AG09319 (cell line): ENCODE measurements at places on chromosomes 4 and X.

- no peak for DNase-seq
These were observed 875.4 kb upstream of the PRKX start for GRCh38 chrX:4588893-4589292.

GRCh38 chr4:115222061-115222460 lies 108.6 kb upstream of the NDST4 start:
- no peak for DNase-seq

- DNase-seq = no peak
These were observed 95.8 kb downstream of the MGST2 start for GRCh38 chr4:139761461-139761860.

DNA sequence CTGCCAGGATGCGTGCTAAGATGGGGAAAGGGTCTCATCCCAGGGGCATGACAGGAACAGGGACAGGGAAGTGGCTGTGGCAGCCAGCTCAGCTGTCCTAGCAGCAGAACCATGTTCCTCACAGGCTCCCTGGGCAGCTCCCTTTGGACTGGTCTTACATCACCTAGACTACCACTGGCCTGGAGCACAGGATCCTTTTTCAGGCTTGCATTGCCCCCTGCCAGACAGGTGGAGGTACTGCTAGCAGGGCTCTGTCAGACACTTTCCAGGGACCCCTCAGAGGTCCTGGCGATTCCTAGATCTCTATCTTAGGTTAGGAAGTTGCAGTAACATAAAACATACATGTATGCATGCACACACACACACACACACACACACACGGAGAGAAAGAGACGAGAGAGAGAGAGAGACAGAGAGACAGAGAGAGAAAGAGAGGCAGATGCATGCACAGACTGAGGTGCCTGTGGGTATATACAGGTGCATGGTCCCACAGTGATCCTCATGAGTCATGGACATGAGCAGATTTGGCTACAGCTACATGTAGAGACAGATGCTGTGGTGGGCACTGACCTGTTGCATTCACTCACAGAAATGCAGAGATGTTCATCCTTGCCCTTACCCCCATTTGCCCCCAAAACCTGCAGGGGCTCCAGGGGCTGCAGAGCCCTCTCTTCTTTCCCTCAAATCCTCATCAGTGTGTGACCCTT lies 63.6 kb downstream of the STARD8 start:
- DNase-seq = peak; percentile 12

GRCh38 chr4:53916431-53916889 lies 147.9 kb downstream of the CHIC2 start:
- DNase-seq = no peak

- DNase-seq = no peak
These were observed 340.8 kb downstream of the ADGRL3 start for GRCh38 chr4:61540944-61541343.

- no peak for DNase-seq
These were observed 54.6 kb upstream of the LEF1 start for GRCh38 chr4:108223313-108223712.

DNA sequence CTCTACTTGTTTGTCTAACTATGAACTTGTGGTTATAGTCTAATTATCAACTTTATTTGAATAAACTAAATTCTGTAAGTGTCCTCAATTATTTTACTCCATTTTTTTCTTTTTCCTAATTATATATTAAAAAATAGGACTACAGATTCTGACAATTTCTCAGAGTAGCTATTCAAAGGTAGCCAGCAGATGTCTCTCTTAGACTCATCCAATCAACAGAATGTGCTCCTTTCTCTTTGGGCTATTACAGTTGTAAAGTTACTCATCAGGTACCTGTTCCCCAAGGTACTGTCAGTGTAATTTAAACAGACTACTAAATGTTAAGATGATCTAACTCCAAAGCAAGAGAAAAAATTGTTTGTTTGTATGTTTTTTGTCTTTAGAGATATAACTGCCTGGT lies 248.6 kb downstream of the PCDH18 start:
- no peak for DNase-seq

DNA sequence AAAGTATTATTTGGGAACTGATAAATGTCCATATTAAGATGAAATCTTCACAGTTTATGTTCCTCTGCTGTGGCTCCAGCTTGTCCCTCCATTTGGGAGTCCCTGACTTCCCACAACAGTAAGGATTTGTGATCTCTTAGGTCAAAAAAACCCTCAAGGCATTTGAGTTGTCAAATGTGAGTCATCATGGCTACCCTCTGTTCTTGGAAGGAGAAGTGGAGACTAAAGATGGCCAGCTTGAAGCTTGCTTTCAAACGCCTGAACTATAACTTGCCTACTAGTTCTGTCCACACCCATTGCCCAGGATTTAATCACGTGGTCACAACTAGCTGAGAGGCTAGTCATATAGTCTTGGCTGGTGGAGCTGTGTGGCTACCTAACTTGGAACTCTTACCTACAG lies 107.8 kb downstream of the CCNG2 start:
- no peak for DNase-seq

GRCh38 chrX:130173190-130173895 lies 1.6 kb downstream of the RAB33A start:
- peak; percentile 64 for DNase-seq

GRCh38 chr4:6324999-6325787 lies 55.5 kb downstream of the WFS1 start:
- no peak for DNase-seq

- no peak for DNase-seq
These were observed 48.0 kb upstream of the APELA start for GRCh38 chr4:164828955-164829354.

DNA sequence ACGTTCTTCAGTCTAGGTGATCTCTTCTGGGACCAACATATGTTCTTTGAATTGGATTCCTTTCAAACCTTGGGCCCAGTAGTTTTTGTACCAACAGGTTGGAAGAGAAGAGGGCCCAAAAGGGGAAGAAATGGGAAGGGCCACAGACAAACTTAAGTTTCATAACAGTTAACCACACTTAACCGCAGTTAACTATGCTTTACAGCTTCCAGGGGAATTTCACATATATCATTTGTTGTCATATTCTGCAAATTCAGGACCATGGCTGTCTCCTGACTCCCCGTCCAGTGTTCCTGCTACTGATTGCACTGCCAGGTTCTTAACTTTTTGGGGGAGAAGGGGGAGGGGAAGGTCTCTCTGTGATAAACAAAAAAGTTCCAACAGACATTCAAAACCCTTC lies 34.6 kb downstream of the RTL5 start:
- no peak for DNase-seq

GRCh38 chr4:35938936-35939335 lies 305.4 kb downstream of the ARAP2 start:
- DNase-seq = no peak

- DNase-seq = no peak
These were observed 5.7 kb downstream of the NSG1 start for GRCh38 chr4:4392501-4393183.

GRCh38 chr4:75432683-75433082 lies 81.5 kb downstream of the RCHY1 start:
- DNase-seq = peak; percentile 1

DNA sequence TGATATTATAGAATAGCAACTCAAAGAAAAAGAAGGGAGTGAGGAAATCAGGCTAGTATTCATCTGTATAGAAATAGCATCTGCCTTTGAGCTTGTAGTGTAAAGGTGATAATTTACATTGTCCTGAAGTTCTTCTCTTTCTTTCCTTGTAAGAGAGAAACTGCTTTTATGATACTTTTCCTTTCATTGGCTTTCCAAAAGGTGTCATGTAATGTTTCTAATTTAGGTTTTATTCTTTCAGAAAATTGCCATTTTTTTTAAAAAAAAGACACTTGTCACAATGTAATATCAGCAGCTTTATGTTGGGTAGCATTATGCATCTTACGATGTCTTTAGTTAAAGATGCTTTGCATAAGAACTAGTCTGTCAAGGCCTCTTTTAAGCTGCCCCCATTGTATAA lies 1153.8 kb upstream of the PCDH7 start:
- DNase-seq = no peak

- no peak for DNase-seq
These were observed 310.7 kb downstream of the STK32B start for GRCh38 chr4:5361968-5362367.

GRCh38 chr4:47468706-47469365 lies 5.3 kb upstream of the COMMD8 start:
- DNase-seq = no peak

GRCh38 chrX:79408623-79409322 lies 41.6 kb upstream of the ITM2A start:
- no peak for DNase-seq

DNA sequence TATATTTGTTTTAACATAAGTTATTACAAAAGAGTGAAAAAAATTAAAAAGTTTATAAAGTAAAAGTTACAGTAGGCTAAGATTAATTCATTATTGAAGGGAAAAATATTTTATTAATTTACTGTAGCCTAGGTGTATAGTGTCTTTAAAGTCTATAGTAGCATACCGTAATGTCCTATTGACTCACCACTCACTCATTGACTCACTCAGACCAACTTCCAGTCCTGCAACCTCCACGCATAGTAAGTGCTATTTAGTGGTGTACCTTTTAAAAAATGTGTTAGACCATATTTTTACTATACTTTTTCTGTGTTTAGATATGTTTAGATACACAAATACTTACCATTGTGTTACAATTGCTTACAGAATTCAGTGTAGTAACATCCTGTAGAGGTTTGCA lies 841.1 kb downstream of the CENPC start:
- DNase-seq = no peak

GRCh38 chr4:159271856-159272255 lies 169.0 kb downstream of the RAPGEF2 start:
- DNase-seq = no peak

DNA sequence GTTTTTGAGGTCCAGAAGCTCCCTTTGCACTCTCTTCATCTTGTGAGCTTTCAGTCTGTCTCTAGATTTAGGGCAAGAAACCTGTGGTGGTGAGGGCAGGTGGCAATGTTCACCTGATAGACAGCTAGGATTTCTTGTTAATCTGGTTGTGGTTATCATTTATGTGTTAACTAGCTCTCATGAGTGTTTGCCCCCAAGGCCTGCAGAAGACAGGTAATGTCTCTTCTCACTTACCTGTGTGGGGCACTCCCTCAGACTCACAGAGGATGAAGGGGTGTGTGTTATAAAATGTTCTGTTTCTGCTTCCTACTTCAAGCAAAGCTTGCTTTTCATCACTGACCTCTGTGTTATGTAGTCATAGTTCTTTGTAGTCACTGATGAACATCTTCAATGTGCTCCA lies 17.8 kb downstream of the EGF start:
- no peak for DNase-seq

DNA sequence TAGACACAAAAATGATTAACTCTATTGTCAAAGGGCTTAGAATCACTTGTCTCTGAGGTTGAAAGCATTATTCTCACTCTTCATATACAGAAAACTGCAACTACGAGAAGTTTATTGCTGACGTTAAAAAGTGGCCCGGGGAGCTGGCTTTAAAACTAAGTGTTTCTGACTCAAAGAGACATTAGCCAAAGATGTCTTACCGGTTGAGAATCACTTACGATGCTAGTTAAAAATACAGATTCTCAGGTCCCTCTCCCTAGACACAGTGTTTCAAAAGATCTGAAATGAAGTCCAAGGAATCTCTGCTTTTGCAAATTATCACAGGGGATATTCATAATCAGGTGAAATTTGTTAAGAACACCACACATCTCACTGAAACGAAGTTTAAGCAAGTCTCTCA lies 1.2 kb downstream of the GNPDA2 start:
- DNase-seq = no peak

GRCh38 chr4:39987485-39987884 lies 9.8 kb upstream of the PDS5A start:
- DNase-seq = no peak

GRCh38 chr4:144712775-144713174 lies 66.8 kb downstream of the HHIP start:
- DNase-seq = no peak

GRCh38 chrX:105752338-105752956 lies 69.9 kb upstream of the NRK start:
- DNase-seq = no peak

DNA sequence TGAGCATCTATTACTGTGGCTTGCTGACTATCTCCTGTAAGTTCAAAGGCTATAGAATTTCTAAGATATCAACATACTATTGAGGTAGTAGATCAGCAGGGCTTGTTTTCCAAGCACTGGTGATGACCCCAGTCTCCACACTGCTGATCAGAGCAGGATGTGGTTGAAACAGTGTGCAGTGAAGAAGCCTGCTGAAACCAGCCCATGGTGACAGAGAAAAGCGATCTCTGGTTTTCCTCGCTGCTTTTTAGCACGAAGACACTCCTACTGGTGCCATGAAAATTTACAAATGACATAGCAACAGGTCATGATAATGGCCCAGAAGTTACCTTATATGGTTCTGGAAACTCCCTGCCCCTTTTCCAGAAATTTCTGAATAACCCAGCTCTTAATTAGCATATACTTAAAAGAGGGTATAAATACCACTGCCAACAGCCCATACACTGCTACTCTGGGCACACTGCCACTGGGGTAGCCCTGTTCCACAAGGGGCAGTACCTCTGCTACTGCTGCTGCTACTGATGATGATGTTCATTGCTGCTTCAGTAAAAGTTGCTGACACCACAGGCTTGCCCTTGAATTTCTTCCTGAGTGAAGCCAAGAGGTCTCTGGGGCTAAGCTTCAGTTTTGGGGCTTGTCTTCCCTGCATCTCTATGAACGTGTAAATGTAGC lies 1689.5 kb upstream of the PCDH10 start:
- no peak for DNase-seq

DNA sequence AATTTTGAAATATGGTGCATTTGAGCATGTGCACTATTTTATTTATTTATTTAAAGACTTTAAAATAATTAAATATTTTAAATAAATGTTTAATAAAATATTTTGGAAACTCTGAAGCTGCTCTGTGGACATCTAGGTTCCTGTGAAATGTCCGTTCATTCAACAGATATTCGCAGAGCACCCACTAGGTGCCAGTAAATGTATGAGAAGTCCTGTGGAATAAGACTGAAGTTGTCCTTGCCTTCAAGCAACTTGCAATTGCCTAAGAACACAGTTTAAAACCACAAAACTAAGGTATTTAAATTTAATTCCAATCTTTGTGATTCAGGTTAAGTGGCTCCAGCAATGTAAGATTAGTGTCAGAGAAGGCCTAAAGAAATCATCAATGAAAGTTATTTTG lies 306.7 kb downstream of the GBA3 start:
- DNase-seq = no peak

GRCh38 chrX:140509468-140510305 lies 4.8 kb upstream of the SOX3 start:
- no peak for DNase-seq

DNA sequence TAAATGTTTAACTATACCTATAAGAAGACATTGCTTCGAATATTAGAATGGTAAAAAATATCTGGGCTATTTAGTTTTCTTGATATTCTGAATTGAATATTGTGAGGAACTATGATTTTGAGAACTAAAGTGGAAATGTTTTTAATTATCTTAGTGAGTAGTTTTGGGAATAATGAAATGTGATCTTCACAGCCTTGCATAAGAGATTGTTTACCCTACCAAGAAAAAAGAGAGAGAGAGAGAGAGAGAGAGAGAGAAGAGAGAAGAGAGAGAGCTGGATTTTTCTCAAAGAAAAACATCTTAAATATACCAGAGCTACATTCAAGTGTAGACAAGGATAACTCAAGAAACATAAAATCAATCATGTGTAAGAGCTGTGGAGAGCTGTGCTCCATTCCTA lies 148.7 kb upstream of the MAD2L1 start:
- no peak for DNase-seq
